H1 (cell line): ENCODE measurements at places on chromosomes 1 and 21.
A peak's percentile ranks its signal among the peaks of the same experiment; 100 is the strongest.

- DNase-seq: peak; percentile 92
Measured at GRCh38 chr1:214602764-214603657, at the start of gene CENPF. CENPF (plus strand) TSS chr1:214603195; CDS start chr1:214613755, 10,560 bp downstream.

DNA sequence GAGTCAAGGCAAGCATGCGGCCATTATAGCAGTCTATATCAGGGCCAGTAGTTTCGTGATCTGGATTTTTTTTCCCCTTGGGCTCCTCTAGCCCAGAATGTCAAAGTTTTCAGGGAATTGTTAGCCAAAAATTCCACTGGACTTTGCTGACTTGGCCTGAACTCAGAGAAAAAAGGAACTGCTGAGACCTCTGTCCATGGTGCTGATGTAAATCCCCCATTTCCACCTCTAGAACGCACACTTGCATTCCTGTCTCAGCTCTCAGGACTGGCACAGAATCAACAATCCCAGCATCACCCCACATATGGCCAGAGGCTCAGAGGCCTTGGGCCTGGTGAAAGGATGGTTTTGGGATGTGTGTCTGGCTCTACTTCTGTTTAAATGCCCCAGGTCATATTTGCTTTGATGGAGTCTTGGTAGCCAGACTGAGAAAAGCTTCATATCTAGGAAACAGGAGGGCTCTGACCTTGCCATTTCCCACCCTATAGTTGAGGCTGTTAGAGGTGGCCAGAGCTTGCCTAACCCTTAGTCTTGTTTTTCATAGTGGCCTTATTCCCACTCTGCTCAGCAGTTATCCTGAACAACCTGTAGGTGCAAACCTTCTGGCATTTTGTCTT is 16.9 kb upstream of the EFCAB14 start:
- peak; percentile 72 for DNase-seq

- DNase-seq: no peak
Measured at GRCh38 chr1:41649396-41650027, 165.0 kb upstream of the EDN2 start.

GRCh38 chr1:14778898-14779865 is 180.7 kb downstream of the KAZN start:
- peak; percentile 93 for DNase-seq

- DNase-seq: no peak
Measured at GRCh38 chr1:234943836-234944402, 184.7 kb downstream of the TOMM20 start.

GRCh38 chr1:159188375-159188788 is 16.3 kb upstream of the ACKR1 start:
- peak; percentile 88 for DNase-seq

DNA sequence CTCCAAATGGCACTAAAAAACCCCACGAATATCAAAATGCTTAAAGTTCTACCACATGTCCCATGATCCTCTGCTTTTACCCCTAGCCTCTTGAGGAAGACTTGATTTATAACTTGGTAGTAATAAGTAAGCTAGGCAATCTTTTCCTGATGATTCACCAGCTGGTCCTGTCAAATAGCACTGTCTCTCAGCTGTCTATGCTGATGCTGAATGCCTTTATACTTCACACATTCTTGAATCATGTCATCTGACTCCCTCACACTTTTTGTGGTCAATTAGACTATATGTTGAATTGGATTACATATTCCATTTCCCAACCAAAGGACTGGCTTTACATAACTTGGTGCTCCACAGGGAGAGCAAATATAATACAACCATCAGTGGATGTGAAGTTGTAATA is 16.6 kb downstream of the C21orf91 start:
- DNase-seq: no peak

- no peak for DNase-seq
Measured at GRCh38 chr1:17642943-17643342, 103.4 kb downstream of the ARHGEF10L start.

DNA sequence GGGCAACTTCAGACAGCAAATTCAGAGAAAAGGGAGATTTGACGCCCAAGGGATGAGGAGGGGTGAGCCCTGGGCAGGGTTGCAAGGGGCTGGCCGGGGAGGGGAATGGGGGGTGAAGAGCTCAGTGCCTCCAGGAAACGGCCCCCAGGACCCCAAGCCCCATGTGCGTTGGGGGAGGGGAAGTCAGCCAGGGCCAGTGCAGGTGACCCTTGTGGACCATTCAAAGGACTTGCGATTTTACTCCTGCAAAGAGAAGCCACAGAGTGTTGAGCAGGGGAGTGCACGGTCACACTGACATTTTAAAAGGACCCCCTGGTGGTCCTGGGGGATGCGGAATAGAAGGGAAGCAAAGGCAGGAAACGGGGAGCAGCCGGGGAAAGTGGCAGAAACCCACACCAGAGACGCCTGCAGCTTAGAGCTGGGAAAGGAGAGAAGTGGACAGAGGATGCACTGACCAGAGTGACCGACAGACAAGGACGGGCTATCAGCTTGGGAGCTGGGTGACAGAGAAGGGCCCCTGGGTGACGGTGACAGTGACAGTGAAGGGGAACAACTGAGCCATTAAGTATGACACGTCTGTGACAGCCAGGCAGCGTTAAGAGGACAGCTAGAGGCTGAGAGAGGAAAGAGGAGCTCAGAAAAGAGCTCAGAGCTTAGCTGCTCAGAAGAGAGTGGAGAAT is 54.0 kb upstream of the TMEM51 start:
- no peak for DNase-seq

- no peak for DNase-seq
Measured at GRCh38 chr1:230375780-230376179, 50.4 kb downstream of the PGBD5 start.

- no peak for DNase-seq
Measured at GRCh38 chr1:51310871-51311613, 19.3 kb downstream of the TTC39A start.

GRCh38 chr1:209240351-209240750 is 343.2 kb upstream of the CAMK1G start:
- no peak for DNase-seq

- DNase-seq: no peak
Measured at GRCh38 chr1:53957194-53957818, 11.2 kb downstream of the LRRC42 start.

GRCh38 chr1:234214129-234214910 is 158.9 kb upstream of the COA6 start:
- peak; percentile 81 for DNase-seq

GRCh38 chr1:221251580-221251979 is 372.3 kb downstream of the HLX start:
- DNase-seq: no peak

- DNase-seq: no peak
Measured at GRCh38 chr1:15939181-15940109, 36.5 kb downstream of the ZBTB17 start.

- DNase-seq: no peak
Measured at GRCh38 chr1:116751621-116752020, 2.6 kb upstream of the CD2 start.

- DNase-seq: no peak
Measured at GRCh38 chr1:70038025-70038424, 167.4 kb downstream of the LRRC40 start.

- no peak for DNase-seq
Measured at GRCh38 chr1:226903819-226904716, 33.7 kb downstream of the PSEN2 start.

DNA sequence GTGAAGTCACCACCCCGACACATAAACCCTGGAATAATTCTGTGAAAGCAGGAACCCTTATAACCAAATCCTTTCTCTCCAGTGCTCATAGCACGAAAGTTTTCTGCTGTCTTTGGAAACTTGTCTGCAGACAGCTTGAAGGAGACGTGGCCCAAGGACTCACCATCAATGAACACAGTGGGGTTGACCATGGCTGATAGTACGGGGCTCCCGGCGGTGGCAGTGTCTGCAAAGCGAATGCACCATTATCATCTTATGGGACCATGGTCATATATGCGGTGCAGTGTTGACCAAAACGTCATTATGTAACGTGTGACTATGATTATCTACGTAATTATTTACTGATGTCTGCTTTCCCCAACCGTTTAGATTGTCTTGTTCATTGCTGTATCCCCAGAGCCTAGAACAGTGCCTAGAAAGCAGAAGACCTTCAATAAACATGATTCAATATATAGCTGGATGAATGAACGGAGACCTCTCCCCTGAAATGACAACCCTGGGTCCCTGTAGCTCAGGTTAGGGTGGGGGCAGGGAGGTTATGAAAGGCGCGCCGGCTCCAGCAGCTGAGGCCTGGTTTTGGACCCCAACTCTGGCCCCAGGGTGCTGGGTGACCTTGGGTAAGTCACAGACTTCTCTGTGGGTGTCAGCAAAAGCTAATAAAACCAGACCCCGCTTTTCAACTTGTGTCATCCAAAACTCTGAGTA is 128.4 kb upstream of the ZBTB40 start:
- DNase-seq: no peak

GRCh38 chr1:218817071-218817470 is 356.6 kb upstream of the LYPLAL1 start:
- no peak for DNase-seq

DNA sequence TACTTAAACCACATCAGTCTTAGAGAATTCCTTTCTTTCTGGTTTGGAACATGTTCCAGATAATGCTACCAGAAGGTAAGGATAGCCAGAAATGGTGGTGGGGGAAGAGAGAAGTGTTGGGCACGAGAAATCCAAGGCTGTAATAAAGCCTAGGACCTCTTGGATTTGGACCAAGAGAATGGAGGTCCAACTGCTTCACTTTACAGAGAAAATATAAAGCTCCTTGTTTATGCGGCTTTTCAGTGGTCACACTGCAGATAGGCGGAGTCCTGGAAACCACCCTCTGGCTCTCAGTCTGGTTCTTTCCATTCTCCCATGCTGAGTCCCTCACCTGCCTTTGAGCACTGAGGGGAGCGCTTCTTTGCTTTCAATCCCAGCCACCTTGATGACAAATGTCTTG is 87.8 kb downstream of the ADCY10 start:
- no peak for DNase-seq

DNA sequence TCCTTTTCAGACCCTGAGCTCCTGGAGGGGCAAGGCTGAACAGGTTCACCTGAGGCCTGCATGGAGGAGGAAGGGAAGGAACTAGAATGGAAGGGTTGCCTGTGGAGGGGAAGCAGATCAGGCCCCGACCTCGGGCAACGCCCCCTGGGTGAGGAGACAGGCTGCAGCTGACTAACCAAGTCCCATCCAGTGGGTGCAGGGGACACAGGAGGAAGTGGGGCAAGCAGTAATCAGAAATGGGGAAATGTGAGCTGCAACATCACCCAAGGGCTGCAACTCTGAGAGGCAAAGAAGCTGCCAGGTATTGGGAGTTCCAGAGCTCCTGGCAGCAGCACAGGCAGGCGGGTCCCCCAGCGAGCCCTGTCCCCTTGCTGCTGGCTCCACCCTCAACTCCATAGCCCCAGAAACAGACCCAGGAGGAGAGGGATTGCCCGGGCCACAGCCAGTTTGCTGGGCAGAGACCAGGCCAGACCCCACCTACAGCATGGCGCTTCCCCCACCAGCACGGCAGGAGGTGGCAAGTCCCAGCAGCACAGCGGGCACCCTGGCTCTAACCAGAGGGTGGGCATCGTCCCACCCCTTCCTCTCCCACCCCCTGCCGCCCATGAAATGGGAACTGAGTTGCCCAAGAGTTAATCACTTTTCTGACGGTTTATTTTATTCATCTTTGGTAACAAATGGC is 38.5 kb downstream of the MRPL37 start:
- no peak for DNase-seq

DNA sequence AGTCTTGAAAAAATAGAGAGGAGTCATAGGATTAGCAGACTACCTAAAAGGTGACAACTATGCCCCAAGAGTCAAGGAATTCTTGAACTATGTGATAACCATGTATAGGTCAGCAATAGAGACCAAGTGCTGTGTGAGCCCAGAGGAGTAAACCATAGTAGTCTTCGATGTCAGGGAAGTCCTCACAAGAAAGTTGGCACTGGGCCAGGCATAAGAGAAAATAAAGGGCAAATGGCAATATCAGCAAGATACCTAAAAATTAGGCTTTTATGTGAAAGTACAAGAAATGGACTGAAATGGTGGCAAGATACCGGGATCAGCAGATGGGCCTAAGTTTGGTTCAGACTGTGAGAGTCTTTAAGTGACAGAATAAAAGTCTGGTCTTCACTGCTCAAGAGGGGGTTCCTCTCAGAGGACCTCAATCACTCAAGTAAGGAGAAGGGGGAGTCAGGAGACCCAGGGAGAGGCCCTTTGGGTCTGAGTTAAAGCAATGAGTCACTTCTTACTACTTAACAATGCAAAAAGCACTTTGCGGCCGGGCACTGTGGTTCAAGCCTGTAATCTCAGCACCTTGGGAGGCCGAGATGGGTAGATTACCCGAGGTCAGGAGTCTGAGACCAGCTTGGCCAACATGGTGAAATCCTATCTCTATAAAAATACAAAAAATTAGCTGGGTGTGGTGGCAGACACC is 95.0 kb downstream of the TEX35 start:
- DNase-seq: no peak

DNA sequence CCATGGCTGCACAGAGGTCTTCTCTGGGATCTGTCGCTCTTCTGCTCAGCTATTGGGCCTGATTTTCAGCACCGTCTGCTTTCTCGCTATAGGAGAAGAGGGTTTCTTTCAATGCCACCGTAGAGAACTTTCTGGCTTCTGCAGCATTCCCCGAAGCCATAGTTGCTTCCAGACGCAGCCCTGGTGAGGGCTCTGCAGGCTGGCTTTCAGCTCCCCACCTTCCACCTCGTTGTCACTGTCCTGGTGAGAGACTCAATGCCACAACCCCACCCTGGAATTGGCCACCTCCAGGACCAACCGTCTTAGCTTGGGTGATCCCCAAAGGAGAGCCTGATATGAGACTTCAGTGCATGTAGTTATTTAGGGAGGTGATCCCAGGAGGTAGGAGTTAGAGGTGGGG is 12.0 kb upstream of the PRKCZ start:
- DNase-seq: no peak

GRCh38 chr1:18927654-18928272 is 25.4 kb upstream of the ALDH4A1 start:
- no peak for DNase-seq

DNA sequence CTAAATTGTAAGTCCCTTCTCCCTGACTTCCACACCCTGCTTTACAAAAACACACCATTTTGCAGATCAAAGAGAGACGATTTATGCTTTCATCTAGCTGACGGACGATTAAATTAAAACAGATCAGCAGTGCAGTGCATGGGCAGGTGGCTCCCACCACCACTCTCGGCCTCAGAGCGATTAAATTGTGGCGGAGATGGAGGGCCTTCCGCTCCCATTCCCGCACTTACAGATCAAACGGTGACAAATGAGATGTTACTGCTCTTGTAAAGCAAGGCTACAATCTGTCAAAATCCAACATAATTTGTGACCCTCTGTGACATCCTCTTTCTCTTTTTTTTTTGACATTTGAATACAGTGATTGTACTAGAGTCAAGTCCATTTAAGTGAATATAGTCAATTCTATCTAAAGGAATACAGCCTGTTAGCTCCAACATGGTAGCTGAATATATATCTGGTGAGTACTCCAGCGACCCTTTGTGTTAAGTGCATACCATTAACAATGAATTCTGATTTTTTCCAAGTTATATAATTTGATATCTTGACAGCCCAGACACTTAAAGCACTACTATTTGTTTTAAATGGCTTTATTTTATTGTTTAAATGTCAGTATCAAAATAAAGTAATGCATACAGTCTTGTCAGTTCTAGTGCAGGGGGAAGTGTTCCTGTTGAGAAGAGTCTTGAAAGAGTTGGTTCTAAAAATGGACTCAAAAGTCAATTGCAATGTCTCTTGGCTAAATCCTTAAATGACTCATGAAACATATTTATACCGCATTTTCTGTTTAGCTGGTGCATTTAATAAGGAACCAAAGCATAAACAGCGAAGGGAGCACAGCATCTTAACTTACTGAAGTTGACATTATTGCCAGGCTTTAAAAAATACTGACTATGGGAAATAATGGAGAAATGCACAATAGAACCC is 109.0 kb downstream of the ESRRG start:
- DNase-seq: no peak
